ENCODE measurements at places on chromosomes 4 and X. TPM values are rescaled to one million over a fixed set of nuclear protein-coding genes. Genes with fewer than 3 reads are reported as not detected.

Gene VEGFD
- not detected for total RNA-seq

Gene NFKB1
- total RNA-seq: 27.9 TPM

Gene GUCY1B1
- 13.2 TPM for total RNA-seq

Gene LIMCH1
- total RNA-seq: 0.29 TPM

Gene C4orf51
- not detected for total RNA-seq

Gene TNIP3
- total RNA-seq: not detected
